Stimulated activated naive CD4-positive, alpha-beta T cell treated with Interleukin-2 at 50 U/mL for 16 hours (primary cell): ENCODE measurements at places on chromosomes 3 and 15.

DNA sequence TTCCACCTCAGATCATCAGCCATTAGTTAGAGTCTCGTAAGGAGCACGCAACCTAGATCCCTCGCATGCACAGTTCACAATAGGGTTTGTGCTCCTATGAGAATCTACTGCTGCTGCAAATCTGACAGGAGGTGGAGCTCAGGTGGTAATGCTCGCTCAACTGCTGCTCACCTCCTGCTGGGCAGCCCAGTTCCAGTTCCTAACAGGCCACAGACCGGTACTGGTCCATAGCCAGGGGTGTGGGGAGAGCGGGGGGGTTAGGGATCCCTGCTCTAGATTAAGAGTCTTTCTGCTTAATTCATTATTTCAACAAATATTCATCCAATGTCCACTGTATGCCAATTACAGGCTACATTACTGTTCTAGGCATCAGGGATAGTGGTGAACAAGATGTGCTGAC, 170.4 kb upstream of the KBTBD8 start:
- no peak for DNase-seq

DNA sequence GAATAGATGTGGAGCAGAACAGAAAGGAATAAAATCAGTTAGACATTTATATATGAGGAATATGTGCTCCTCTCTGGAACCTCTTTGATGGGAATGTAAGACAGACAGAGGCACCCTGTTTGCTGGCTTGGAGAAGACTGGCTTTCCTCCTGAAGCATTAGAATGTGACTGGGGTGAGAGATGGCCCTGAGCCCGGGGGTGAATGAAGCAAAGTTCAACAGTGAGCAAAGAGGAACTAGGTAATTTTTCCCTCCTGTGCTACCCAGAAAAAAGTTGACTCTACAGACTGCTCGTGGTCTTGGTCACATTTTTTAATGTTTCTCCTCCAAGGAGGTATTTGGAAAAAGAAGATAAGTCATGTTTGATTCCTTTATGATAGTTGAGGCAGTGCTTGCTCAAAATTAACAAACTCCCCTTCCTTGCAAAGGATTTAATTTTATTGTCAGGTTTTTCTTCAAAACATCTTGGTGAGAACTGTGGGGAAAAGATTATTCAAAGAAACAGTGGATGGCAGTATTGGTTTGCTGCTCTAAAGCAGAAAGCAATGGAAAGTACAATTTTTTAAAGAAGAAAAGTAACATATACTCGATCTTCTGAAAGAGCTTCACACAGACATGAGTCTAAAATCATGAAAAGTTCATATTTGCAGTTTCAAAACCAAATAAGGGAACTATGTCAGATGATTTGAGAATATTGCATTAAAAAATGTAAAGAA, 370.4 kb upstream of the CDIN1 start:
- DNase-seq = no peak

DNA sequence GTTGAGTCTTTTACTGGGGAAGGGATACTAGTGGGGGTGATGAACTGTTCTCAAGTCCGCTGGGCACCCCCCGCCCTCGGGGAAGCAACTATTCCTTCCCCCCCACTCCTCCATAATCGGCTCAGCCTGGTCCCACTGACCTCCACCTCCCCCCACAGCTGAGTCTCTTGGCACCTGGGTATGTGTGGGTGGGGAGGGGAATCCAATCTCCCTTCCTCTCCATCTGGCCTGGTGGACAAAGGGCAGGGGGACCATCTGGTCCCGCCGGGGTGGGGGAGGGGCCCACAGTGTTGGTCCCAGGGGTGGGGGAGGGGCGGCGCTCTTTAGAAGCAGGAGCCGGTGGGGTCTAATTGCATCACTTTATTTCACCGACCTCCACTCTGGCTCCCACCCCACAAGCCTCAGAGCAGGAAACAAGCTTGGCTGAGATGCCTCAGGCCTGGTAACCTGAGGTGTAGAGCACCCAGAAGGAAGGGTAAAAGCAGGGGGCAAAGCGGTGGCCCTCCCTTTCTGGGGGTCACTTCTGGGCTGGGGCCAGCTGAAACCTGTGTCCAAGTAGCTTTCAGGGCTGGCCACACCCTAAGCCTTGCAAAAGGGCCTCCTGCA, 1.0 kb upstream of the PCBP4 start:
- DNase-seq = no peak

DNA sequence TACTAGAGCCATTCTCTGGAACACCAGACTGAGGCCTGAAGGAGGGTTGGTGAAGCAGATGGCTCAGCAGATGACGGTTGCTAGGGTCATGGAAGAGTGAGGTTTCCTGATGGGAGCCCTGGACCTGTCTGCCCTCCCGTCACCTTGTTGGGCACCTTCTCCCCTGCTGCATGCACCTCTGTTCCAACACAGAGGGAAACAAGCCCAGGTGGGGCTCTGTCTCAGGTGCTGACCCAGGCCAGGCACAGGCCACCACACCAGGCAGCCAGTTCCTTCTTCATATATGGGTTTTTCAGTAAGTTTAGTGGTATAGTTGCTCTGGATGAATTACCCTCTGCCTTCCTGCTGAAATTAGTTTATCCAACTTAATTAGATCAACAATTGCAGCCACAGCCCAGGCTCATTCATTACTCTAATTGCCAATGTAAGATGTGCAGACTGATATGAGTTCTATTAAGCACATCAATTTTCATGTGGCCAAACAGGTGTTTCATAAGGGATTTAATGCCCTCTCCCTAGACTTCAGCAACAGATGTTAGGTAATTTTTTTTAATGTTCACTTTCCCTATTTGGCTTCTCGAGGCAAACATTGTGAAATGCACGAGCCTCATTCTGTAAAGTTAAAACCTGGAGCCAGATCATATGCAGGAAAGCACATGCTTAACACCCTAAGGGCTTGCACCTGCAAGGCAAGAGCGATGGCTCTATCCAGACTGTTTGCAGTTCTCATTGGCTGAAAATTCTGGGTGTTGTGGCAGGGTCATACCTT, 174.8 kb downstream of the CHDH start:
- no peak for DNase-seq

GRCh38 chr15:39692356-39693327, 90.0 kb downstream of the FSIP1 start:
- no peak for DNase-seq

GRCh38 chr3:30462721-30463470, 143.5 kb upstream of the TGFBR2 start:
- no peak for DNase-seq

GRCh38 chr3:14799146-14799545, 19.6 kb upstream of the FGD5 start:
- DNase-seq = no peak

DNA sequence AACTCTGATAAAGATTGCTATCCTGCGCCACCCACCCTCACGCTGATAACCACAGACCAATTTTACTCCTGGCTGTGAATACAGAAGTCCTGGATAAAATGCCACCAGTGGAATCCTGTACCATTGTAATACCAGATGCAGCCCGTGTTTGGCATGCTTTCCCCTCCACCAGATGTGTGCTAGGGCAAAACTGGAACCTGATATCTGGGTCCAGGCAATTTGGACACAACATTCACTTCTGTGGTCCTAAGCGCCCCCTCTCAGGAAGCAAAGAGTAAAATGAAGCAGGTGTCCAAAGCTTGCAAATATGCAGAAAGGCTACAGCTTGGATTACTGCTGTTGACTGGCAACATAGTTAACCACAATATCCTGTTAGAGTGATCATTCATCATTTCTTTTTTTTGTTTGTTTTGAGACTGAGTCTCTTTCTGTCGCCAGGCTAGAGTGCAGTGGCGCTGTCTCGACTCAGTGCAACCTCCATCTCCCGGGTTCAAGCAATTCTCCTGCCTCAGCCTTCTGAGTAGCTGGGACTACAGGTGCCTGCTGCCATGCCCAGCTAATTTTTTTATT, 32.8 kb downstream of the LOXL1 start:
- DNase-seq = no peak

GRCh38 chr3:64400706-64401105, 175.4 kb upstream of the PRICKLE2 start:
- DNase-seq = no peak

GRCh38 chr15:50321680-50322210, 33.3 kb downstream of the GABPB1 start:
- DNase-seq = no peak

GRCh38 chr3:78900426-78900825, 867.4 kb downstream of the ROBO1 start:
- no peak for DNase-seq

- no peak for DNase-seq
These were observed 1.6 kb downstream of the FAM174B start for GRCh38 chr15:92653836-92654539.

DNA sequence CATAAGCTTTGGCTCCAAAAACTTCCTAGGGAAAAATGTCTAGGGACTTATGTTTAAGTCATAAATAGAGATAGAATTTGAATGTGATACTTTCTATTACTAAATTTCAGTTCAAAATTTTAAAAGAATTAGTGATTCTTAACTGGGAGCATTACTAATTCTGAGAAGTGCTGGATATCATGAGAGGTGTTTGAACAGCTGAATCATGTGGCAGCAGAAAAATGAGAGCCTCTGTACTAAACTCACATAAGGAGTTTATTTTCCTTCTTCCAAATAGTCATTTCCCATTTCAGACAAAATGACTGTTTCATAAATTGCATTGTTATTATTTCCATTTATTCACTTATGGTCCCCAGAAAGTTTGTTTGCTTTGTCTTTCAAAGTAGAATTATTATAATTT, 62.7 kb downstream of the SLMAP start:
- DNase-seq = no peak

DNA sequence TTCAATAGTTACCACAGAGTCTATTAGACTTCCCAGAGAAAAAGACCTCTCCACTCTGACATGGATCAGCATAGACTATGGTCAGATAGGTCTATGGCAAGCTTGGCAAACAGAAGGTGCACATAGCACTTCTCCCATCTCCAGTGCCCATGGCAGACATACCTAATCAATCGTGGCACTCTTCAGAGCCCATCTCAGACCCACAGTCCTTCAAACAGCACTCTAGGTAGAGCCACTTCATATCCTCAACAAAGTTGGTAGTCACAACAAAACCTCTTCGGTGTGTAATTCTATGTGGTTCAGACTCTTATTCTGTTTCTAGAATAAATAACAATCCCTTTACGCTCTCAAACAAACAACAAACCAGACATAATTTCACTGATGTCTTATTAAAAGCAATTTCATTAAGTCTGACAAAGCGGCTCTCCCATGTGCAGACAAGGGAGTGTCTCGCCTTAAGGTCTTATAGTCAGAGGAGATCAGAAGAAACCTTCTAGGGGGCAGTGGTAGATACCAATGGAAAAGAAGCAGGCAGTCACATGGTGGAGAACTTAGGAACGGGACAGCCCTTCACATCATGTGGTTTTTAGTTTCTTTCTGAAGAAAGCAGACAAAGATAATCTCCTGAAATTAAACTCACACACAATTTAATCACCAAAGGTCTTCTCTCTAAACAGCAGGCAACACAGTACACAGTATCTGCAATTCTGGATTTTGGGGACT, 483.4 kb downstream of the FOXP1 start:
- no peak for DNase-seq

DNA sequence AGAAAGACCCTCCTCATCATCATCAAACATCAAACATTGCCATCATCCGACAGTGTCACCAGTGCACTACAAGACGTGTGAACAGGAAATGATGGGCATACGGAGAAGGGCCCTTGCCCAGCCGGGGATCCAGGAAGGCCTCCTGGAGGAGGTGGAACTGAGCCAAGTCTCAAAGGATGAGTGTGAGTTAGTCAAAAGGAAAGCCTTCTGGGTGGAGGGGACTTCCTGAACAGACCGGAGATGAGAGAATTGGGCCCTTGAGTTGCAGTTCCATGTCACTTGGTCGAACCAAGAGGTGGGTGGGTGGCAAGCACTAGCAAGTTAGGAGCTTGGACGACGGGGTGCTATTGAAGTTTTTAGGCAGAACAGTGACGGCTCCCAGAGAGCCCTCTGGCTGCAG, 8.5 kb downstream of the SEMA4B start:
- no peak for DNase-seq

DNA sequence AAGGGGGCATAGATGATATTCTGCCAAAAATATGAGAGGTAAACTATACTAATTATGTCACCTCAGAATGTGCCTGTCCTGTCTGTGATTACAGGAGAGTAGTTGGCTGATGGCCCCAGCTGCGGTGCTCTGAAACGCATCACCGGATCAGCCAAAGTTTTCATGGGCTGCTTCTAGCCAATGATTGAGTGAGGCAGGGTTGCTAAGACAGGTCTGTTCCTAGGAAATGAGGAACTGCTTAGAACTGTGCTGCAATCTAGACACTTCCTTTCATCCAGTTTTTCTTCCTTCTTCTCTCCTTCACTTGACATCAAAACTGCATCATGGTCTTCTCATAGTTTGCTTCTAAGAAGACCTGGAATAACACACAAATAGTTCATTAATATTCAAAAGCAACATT, 124.0 kb downstream of the KCNH8 start:
- no peak for DNase-seq

- DNase-seq = no peak
These were observed 10.8 kb downstream of the TOPAZ1 start for GRCh38 chr3:44252332-44252959.

DNA sequence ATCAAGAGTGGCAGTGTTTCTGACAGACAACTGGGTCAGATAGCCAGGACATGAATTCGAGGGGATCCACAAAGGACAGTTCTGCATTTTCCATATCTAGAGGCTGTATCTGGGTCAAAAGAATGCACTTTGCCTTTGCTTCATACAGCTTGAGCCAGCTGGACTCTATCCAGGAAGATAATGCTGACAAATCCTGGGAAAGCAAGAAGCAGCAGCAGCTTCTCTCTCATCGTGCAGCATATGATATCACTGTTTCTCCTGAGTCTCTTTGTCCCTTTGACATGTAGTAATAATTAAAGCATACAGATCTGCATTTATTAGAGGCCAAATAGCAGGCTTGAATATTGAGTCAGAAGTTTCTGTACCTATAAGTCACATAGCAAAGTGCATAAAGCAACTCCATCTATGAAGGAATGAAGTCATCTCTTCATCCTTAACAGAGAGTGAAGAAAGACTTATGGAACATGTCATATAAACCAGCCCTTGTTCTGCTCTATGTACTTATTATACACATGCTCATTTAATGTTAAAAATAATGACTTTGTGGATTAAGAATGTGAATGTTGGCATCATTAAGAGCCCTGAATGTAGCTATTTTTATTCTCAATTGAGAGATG, 236.8 kb upstream of the GBE1 start:
- no peak for DNase-seq

- no peak for DNase-seq
These were observed 260.2 kb upstream of the NAALADL2 start for GRCh38 chr3:174598885-174599439.

GRCh38 chr15:28892789-28893610, 7.2 kb downstream of the APBA2 start:
- no peak for DNase-seq

GRCh38 chr3:4508048-4508981, 15.2 kb downstream of the ITPR1 start:
- no peak for DNase-seq
